ENCODE measurements at places on chromosomes 5 and 9.

GRCh38 chr9:98142182-98142907, 23.3 kb upstream of the TRIM14 start:
- no peak for DNase-seq

DNA sequence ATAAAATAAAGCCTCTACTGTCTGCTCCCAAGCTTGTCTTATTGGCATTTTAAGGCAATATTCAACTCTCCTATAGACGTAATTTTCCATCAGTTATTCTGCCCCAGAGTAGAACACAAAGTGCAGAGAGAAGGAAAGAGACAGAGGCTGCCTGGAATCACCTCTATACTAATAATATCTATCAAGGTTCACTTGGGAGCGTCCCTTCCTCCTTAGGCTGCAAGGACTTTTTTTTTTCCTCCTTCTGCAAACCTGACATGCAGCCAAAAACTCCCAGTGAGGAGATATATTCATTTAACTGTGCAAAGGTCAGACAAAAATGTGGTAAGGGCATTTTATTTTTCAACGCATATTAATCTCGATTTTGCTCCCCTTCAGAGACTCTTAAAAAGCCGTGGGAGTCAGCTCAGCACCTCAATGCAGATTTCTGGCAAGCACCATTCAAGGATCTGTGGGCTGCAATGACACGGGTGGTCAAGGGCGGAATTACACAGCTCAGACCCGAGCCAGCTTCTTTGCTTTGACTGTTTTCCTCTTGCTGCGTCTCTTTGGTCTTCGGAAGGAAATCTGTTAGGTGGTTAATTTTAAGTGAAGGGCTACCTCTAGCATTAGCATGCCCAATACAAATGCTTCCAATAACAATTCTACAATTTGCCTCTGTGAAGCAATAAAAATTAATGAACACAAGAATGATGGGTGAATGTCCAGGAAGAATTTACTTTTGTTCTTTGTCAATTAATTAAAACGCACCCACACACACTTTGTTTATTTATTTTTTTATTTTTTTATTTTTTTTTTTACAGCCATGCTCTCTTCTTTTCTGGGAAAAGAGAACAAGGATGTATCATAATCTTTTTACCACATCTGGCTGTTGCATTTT, 587.7 kb upstream of the GRAMD2B start:
- DNase-seq: no peak

- no peak for DNase-seq
Measured at GRCh38 chr5:116479776-116480675, 94.6 kb downstream of the SEMA6A start.

GRCh38 chr5:103353581-103353980, 95.0 kb downstream of the MACIR start:
- no peak for DNase-seq

DNA sequence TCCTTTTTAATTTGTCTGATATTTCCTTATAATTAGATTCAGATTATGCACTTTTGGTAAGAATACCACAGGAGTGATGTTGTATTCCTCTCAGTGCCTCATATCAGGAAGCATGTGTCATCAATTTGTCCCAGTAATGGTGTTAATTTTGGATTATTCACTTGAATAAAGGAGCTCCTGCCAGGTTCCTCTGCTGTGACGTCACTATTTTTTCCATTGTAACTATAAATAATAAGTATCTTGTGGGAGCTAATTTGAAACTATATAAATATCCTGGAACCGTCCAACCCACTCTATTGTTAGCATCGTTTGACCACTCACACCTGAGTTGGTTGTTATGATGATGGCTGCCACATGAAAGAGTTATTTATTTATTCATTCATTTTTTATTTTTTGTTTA, 107.9 kb downstream of the INVS start:
- no peak for DNase-seq

DNA sequence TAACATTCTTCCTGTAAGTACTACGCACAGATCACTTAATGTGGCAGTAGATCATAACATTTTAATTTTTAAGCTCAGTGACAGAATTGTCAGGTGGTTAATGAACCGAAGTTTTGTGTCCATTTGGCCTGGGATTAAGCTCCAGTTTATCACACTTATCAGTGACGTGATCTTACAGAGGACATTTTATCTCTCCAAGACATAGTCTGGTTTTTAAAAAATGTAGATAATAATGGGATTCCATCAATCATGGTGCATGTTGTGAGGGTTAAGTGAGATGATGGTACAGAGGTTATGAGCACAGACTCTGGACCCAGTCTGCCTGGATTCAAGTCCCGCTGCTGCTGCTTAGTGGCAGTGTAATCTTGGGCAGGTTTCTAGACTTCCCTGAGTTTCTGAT, 66.0 kb upstream of the ZFAND5 start:
- no peak for DNase-seq

DNA sequence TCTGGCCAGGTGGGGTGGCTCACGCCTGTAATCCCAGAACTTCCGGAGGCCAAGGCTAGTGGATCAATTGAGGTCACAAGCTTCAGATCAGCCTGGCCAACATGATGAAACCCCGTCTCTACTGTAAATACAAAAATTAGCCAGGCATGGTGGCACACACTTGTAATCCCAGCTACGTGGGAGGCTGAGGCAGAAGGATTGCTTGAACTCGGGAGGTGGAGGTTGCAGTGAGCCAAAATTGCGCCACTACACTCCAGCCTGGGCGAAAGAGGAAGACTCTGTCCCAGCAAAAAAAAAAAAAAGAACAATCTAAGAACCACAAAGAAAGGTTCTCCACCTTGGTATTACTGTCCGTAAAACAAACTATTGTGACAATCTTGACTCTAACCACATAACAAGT, 9.7 kb downstream of the MYO10 start:
- no peak for DNase-seq

- DNase-seq: no peak
Measured at GRCh38 chr5:163917747-163918146, 412.3 kb downstream of the MAT2B start.

GRCh38 chr5:177405805-177406204, 3.6 kb downstream of the F12 start:
- DNase-seq: no peak

DNA sequence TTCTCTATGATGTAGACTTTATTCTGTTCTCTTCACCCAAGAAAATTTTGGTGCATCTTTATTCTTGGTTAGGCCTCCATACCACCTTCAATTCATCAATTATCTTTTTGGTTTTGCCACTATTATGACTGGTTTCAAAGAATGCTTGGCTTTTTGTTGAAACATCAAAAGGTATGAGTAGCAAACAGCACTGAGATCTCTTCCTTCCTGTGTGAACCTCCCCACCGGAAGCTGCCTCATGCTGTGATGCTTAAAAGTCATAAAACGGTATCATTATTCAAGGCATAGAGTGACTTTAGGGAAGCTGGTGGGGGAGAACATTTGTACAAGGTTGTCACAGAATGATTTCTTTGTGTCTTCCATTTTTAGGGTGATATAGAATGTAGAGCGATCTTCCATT, 70.6 kb downstream of the IQGAP2 start:
- DNase-seq: peak; percentile 13

- DNase-seq: no peak
Measured at GRCh38 chr9:126482361-126483044, 131.2 kb upstream of the LMX1B start.

GRCh38 chr5:102600964-102601363, 102.2 kb upstream of the SLCO6A1 start:
- DNase-seq: no peak

DNA sequence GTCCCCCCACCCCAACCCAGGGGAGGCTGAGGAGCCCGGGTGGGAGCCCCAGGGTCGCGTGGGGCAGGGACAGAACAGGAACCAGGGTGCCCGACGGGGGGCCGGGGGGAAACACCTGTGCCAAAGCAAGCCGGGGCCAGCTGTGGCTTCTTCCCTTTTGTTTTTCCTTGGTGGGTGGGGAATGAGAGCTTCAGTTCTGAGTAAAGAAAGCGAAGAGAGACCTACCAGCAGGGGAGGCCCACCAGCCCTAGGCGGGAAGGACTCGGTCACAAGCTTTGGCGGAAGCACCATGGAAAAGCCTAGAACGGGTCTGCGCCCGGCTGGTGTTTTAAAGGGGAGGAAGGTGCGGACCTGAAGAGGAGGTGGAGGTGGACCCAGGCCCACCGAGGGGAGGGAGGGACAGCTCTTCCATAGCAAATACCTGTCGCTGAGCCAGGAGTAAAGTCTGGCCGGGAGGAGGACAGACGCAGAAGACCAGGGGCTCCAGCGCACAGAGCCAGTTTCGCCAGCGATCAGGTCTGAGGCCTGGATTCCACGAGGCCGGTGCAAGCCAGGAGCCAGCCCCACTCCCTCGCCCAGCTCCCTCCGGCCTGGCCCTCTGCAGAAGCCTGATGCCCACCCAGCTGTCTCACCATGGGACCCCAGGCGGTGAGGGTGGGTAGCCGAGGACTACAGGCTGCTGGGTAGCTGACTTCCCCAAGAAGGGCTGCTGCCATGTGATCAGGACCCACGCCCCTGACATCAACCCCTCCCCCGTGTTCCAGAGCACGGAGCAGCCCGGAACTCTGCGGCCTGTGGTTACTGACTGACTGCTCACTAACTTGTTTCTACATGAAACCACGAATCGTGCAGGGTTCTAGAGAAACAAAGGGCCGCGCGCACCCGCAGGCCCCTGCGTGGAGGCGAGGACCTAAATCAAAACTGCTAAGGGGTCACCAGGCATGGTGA, 849 bp upstream of the MGAT1 start:
- DNase-seq: peak; percentile 62

DNA sequence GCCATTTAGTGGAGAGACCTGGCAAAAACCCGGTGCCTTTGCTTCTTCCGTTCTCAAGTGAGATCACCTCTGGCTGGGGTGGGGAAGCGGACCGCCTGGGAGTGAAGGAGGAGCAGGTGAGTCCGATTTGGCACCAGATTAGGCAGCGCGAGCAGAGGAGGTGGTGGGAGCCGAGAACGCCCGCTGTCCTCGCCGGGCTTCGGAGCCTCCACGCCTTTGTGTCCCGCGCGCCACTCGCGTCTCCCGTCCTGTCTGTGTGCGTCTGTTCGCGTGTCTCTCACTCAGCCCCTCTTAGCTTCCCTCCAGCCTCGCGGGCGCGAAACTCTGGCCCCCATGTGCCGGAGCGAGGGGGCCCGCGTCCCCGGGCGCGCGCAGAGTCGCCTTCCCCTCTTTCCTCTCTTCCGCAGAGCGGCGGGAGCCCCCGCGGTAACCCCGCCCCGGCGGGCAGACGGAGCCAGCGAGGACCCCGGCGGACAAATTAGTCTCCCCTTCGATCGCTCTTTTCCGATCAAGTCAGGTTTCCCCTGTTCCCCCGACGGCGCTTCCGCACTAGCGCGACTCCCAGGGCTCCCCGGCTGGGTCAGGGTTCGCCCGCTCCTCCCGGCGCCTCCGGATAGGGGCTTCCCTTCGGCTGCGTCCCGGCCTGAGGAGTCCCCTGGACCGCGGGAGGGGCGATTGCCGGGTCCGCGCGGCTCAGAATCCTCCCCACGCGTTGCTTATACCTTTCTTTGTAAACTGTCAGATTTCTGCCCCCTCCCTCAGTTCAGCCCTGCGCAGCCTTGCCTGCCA, 7.1 kb downstream of the POU4F3 start:
- DNase-seq: no peak

DNA sequence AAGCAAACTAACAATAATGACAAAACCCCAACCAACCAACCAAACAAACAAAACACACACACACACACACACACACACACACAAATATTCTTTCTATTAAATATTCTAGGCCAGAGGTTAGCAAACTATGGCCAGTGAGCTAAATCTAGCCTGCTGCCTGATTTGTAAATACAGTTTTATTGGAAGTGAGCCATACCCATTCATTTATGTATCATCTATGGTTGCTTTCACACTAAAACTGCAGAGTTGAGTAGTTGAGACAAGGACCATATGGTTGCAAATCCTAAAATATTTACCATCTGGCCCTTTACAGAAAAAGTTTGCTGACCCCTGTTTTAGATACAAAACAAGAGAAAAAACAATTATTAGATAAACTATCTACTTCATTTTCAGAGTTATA, 620.5 kb upstream of the SEMA6A start:
- DNase-seq: no peak
